ENCODE measurements at places on chromosomes 13 and 19.

GRCh38 chr19:47507924-47508553, 6.8 kb downstream of the NAPA start:
- DNase-seq, result no peak

DNA sequence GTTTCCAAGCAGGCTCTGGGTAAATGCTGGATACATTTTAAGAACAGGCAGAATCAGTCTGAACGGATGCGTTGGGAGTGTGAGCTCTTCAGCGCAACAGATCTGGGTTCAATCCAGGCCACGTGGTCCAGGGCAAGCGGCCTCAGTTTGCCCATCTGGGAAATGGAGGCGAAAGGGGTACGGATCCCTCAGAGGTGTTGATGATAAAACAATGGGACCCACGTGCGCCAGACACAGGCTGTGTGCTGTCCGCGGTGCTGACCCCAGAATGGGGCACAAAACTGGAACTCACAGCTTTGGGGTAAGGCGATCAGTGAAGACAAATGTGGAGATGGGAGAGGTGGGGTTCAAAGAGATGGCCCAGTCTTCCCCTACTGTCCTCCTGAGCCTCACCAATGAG, 13.1 kb upstream of the PDE4C start:
- DNase-seq, result peak; percentile 39

GRCh38 chr19:53538378-53539109, 599 bp downstream of the ZNF331 start:
- DNase-seq, result no peak

DNA sequence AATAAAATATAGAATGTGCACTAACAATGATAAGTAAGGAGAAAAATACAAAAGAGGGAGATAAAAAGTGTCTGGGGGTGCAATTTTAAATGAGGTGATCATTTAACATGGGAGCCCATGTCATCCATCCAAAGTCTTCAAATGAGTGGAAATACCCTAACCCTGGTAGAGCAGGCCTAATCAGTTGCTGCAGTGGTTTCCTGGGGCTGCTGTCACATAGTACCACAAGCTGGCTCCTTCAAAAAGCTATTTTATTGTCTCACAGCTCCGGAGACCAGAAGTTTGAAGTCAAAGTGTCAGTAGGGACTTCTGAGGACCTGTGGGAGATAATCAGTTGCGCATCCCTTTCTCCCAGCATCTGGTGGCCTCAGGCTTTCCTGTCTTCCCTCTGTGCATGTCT, 717.9 kb downstream of the DIAPH3 start:
- no peak for DNase-seq

DNA sequence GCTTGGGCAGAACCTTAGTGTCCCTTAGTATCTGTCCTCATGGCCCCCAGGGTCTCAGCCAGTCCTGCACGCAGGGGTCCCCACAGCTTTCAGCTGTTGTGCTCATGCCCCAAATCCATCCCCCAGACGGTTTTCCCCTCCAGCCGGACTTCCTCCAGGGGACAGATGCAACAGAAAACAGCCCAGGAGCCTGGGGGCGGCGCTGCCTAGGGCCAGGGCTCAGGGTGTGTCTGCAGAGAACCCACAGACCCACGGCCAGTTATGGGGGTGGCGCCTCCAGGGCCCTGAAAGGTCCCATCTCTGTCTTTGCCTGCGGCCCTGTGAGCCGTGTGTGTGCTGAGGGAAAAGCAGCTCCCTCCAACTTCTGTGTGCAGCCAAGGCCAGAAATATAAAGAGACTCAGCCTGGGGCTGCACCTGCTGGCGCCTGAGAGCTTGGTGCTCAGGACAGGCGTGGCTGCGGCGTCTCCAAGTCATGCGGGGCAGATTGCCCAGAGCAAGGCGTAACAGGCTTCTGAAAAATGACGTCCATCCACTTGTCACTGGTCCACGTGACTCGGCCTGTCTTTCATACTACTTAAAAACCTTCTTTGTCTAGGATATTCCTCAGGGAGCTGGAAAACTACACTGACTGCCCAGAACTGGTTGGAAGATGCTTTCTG, 22.1 kb upstream of the F7 start:
- no peak for DNase-seq

GRCh38 chr13:51628059-51628852, 44.0 kb downstream of the WDFY2 start:
- no peak for DNase-seq

- DNase-seq, result no peak
These were observed 159.7 kb upstream of the FREM2 start for GRCh38 chr13:38527140-38527539.
